Activated CD4-positive, alpha-beta T cell treated with anti-CD3 and anti-CD28 coated beads, Interleukin-2, amount 50 U/mL, for 1 hour (primary cell): ENCODE measurements at places on chromosomes 2 and 18.

DNA sequence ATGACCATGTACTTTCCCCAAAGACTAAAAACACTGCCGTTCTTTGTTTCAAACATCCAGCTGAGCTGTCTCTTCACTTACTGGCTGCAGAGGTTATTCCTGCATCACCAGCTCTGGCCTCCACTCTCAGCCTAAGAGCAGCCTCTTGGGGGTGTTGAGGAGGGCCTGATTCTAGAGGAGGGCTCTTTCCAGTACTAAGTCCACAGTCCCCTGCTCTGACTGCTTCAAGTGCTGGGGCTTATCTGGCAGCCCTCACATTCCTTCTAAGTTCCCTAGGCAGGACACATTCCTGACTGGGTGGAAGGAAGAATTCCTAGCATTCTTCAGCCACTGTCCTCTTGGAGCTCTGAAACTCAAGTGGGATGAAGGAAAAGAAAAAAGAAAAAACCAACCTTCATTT lies 32.9 kb upstream of the EHBP1 start:
- DNase-seq = no peak

GRCh38 chr2:221518201-221518934 lies 53.7 kb downstream of the EPHA4 start:
- DNase-seq = peak; percentile 26

DNA sequence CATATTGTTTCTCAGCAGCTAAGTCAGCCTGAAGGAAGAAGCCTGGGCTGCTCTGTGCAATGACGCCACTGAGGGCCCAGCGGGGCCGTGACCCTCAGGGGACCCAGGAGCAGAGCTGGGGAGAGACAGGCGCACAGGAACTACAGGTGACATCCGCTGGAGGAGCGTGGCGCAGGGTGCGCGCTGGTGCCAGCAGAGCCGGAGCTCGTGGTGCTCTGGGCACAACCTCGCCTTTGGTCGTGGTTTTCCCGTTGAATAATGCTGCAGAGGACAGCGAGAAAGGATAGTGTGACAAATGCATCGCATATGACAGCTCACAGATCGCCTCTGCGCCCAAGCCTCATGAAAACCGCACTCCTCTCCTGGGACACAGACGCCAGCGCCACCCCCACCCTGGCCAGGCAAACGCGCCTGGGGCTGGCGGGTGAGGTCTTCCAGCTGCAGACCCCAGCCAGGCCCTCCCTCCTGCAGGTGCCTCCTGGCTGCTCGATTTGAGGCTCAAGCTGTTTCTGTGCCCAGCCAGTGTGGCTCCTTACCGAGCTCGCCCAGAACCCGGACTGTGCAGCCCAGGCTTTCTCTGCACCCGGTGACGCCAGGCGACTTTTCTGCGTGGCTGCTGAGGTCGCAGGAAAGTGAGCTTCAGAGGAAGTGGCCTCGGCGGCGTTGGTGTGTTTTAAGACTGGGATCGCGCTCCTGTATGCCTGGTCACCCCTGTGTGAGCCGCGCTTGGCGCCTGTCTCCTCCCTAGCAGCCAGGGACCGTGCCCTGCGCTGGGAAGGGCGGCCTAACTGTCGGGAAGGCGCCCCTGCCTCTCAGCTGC lies 583.1 kb upstream of the HS6ST1 start:
- DNase-seq = no peak

- DNase-seq = no peak
These were observed 76.4 kb upstream of the CD226 start for GRCh38 chr18:70024093-70024492.
